Hepatocyte (in vitro differentiated cells): ENCODE measurements at places on chromosomes 2 and 18. TPM values are rescaled to one million over a fixed set of nuclear protein-coding genes. Genes with fewer than 3 reads are reported as not detected.

DNA sequence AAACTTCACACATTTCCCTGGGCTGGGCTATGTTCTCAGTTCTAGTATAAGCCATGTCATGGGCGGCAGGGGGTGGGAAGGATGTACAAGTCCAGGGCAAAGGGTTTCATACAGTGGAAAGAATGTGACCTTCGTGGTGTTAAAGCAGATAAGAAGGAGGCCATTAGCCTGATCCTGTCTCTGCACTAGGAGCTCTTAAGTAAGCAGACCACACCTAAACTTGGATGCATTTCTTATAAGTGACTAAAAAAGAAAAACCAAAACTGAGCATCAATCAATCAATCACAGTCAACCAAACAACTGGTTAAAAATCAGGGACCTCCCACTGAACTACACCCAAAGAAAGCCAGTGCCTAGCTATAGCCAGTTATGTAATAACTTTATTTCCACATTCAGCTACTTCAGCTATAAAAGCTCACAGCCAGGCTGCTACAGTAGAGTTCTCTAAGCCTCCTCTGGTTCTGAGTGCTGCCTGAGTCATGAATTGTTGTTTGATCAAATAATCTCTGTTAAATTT, 46.8 kb upstream of the RIOK3 start:
- H3K27me3 ChIP-seq: no peaks in the 10 kb centered on the region
- peak; percentile 72 for DNase-seq
- no peaks in the 10 kb centered on the region for H3K36me3 ChIP-seq
- peaks cover 10% of the 10 kb centered on the region for H3K4me1 ChIP-seq

DNA sequence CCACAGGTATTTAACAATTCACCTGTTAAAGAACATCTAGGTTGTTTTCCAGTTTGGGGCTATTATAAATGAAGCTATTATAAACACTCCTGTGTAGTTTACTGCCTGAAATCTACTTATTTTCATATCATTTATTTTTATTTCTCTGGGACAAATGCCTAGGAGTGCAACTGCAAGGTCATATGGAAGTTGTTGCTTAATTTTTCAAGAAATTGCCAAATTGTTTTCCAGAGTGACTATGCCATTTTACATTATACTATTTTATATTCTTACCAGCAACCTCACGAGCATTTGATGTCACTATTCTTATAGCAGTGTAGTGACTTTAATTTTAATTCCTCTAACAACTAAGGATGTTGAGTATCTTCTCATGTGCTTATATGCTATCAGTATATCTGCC, 298.4 kb downstream of the EXOC6B start:
- H3K4me1 ChIP-seq: peaks cover 4% of the 10 kb centered on the region
- no peak overlapping the region for H3K27ac ChIP-seq
- DNase-seq: no peak
- no peak overlapping the region for H3K4me3 ChIP-seq
- H3K27me3 ChIP-seq: no peaks in the 10 kb centered on the region

- no peak overlapping the region for H3K4me3 ChIP-seq
- no peaks in the 10 kb centered on the region for H3K36me3 ChIP-seq
- H3K27me3 ChIP-seq: no peaks in the 10 kb centered on the region
- no peak for DNase-seq
- no peak overlapping the region for H3K27ac ChIP-seq
Measured at GRCh38 chr2:31736695-31737454, 156.1 kb upstream of the SRD5A2 start.

The TTLL4 gene
- total RNA-seq: 18.2 and 19.8 TPM in 2 replicates

The PSMA8 gene
- total RNA-seq: not detected in 2 replicates
